ENCODE measurements at places on chromosomes 1 and 21.

DNA sequence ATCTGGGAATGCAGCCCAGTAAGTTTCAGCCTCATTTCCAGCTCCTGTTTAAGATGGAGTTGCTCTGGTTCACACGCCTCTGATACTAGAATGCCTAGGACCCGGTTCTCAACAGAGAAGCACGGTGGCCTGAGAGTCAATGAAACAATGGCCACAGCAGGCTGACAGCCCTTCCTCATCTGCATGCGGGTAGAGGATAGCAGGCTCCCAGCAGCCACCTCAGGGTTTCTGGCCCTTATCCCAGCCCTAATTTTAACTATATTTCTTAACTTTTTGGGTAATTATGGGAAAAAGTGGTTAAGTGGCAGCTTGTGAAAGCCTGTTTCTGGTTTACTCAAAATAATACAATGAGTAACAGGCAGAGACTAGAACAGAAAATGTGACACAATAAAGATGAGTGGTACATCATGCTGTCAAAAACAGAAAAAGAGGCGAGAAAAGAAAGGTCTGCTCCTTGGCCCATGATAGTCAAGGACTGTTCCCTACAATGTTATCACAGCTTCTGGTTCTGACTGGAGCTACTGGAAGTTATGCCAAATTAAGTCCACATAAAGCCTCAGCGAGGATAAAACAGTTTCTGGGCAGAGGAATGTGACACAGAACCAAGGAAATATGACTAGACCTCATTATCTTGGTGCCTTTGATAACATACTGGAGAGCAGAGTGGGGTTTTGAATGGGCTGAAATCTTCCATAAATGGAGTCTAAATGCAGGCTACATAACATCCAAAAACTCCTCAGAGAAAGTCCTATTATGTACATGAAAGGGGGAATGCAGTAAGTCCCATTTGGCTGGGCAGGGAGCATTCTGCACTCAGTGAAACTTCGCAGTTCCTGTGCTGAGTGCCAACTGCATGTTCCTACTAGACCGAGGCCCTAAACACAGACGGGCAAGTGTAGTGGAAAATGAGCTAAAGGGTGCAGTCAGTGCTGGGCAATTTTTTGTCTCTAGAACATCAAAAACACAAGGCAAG is 92.1 kb downstream of the NIBAN1 start:
- DNase-seq: no peak

- no peak for DNase-seq
Observed at GRCh38 chr21:45381865-45382696, 22.9 kb upstream of the COL18A1 start.

GRCh38 chr1:77544845-77545244 is 137.6 kb downstream of the ZZZ3 start:
- no peak for DNase-seq

DNA sequence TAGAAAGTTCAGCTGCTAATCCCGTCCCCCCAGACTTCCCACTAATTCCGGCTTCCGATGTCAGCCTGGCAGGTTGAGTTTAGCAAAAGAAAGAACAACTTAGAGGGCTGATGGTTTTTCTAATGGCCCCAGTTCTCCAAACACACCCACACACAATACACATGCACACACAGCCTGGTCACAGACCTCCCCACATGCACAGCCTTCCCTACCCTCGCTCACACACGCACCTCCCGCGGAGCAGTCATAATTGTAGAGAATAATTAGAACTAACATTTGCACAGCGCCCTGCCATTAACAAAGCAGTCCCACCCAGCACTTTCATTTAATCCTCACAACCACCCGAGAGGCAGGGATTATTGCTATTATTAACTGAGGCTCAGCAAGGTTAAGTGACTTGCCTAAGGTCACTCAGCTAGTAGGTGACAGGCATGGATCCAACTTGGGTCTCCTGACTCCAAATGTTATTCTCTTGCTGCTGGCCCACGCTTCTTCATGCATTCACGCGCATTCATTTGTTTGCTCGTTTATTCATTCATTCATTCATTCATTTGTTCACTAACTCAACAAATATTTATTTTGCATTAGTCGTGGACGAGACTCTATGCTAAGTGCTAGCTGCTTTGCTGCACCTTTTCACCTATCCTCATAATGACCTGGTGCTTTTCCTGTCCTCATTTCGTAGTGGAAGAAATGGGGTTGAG is 274.9 kb downstream of the FOXD2 start:
- no peak for DNase-seq

GRCh38 chr1:164999146-164999545 is 357.4 kb downstream of the LMX1A start:
- DNase-seq: no peak

DNA sequence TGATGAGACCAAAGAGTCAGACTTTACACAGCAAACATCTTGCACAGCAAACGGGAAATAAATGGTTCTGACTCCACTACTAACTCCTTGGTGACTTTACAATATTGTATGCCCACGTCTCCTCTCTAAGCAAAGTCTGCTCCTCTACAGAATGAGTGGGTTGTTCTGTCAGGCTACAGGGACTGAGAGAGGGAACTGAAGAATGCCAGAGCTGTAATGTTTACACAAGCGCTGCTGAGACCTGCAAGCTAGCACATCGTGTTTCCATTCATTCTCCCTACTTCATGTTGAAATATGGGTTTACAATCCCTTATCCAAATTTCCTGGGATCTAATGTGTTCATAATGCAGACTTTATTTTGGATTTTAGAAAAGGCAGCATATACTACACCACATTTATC is 15.9 kb downstream of the DAB1 start:
- DNase-seq: no peak

GRCh38 chr1:7457811-7458210 is 313.3 kb upstream of the VAMP3 start:
- DNase-seq: no peak

Data from K562 (cell line).